Stimulated activated CD4-positive, alpha-beta T cell treated with anti-CD3 and anti-CD28 coated beads, Interleukin-1b, Interleukin-23, amount 100 ng/mL, for 1 hour (primary cell): ENCODE measurements at places on chromosomes 5 and 9.

GRCh38 chr9:136197084-136197875, 7.6 kb downstream of the LHX3 start:
- DNase-seq, result no peak

DNA sequence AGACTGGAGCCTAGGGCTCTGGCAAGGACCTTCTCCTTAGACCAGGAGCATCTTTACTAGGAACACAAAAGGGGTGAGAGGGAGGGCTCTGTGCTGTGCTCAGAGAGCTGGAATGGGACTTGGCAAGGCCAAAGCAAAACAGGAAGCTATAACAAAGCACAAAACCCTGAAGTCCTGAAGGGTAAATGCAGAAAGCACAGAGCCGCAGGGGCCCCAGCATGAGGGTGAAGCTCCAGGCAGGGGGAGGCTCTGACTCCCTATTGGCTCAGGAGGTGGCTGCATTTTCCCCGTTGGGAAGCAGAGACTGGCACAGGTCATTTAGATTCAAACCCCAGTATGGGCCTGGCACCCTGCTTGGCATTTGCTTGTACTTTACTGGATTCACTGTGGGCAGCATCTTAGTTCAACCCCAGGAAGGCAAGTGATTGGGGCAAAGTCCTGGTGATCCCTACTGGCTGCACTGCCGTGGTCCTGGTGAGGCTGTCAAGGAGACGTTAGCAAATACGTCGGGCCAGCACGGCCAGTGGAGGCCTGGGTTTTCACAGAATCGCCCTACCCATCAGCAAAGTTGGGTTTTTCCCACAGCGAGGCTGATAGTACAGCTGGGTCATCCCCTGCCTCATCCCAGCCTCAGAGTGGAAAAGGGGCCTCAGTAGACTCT, 46.3 kb downstream of the GGTA1 start:
- DNase-seq, result no peak

DNA sequence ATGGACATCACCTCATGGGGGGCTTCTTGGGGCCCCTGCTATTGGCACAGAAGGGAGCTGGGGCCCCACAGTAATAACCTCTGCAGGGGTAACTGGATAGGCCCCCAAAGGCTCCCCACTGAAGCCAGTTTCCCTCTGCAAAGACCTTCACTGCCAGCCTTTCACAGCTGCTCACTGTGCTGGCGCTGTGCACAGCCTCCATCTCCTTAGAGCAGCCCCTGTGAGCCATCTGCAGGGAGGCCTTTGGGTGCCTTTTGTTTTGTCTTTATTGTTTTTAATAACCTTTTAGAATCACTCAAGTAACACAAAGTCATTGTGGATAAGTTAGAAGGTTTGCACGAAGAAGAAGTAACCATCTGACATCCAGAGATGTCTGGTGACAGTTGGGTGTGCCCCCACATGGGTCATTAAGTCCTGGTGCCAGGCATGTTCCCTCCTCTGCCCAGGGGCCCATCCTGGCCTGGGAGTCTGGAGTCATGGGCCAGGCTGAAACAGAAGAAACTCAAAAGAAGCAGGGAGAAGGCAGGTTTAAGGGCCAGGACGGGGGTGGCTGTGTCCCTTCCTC, 42.7 kb downstream of the NCS1 start:
- no peak for DNase-seq

DNA sequence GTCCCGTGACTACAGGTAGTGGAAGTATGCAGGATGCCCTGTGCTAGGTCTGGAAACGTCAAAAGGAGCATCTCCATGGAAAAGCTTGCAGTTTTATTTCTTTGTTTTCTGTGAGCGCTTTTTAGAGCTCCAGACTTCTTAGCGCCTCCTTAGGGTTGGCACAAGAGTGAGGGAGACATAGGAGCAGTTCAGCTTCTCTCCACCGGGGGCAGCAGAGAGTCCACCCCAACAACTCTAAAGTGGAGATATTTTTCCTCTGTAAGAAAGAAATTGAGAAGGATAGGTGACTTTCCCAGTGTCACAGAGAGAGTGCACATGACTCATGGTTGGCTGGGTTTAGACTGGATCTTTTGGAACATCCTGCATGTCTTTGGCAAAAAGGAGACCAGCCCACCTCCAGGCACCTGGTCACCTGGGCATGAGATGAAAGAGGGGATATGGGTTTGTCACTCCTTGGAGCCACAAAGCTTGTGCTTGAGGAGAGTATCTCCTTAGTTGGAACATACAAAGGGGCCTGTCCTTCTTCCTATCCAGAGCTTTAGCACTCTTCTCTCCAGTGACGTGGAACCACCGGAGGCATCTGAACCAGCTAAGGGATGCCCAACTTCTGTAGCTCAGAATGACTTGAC, 637.7 kb downstream of the SEMA5A start:
- DNase-seq, result no peak

GRCh38 chr5:161274951-161275350, 271.6 kb downstream of the GABRB2 start:
- DNase-seq, result no peak

DNA sequence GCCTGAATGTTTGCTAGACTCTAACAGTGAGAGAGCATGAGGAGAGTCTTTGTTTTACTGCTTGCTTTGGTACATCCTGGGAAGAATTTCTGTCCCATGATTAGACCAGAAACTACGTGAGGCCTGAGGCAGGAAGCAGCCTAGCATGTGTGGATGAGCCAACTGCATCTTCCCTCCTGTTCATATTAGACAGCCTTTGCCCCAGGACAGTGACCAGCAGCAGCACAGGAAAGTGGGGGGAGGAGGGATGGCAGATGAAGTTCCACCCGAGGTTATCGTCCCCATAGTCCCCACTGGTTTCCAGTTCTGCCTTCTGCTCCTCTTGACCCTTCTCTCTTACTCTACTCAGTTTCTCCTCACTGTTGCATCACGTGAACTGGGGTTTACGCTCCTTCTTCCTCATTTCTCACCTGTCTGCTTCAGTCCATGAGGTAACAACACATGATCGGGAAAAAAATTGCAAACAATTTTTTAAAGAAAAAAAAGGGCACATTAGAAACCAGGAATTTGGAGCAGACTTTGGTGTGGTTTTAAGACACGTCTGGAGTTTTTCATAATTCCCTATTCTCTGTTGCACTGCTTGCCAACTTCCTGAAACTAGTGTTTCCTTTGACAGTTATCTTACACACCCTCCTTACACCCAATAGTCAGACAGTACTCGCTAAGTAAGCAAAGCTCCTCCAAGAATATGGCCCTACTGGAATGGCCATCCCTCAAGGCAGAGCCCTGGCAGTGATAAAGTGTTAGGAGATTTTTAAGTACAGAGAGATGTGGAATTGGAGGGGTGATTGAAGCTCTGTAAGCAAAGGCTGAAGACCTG, 84.1 kb downstream of the SNX18 start:
- no peak for DNase-seq

- no peak for DNase-seq
Measured at GRCh38 chr9:71218774-71219173, 97.4 kb upstream of the TRPM3 start.

- no peak for DNase-seq
Measured at GRCh38 chr5:124087752-124088151, 575.8 kb downstream of the CSNK1G3 start.

GRCh38 chr5:134521841-134522240, 3.6 kb upstream of the JADE2 start:
- no peak for DNase-seq

DNA sequence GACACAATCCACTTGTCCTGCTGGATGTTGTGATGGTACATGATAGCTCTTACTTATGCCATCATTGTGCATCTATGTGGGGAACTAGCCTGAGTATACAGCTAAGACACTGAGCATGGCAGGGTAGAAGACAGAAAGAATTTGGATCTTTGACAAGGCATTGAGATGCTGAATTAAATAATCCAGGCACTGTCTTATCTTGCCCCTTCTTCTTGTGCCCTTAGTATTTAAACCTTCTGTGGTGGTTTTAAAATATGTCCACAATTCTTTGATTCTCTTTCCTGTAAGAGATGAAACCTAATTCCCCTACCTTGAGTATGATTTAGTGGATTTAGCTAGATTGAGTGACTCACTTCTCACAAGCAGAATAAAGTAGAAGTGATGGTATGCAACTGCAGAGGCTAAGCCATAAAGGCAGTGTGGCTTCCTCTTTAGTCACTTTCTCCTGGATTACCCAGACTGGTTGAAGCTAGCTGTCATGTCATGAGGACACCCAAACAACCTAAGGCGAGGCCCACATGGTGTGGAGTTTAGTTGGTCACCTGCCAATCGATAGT, 174.0 kb upstream of the NREP start:
- DNase-seq, result no peak

DNA sequence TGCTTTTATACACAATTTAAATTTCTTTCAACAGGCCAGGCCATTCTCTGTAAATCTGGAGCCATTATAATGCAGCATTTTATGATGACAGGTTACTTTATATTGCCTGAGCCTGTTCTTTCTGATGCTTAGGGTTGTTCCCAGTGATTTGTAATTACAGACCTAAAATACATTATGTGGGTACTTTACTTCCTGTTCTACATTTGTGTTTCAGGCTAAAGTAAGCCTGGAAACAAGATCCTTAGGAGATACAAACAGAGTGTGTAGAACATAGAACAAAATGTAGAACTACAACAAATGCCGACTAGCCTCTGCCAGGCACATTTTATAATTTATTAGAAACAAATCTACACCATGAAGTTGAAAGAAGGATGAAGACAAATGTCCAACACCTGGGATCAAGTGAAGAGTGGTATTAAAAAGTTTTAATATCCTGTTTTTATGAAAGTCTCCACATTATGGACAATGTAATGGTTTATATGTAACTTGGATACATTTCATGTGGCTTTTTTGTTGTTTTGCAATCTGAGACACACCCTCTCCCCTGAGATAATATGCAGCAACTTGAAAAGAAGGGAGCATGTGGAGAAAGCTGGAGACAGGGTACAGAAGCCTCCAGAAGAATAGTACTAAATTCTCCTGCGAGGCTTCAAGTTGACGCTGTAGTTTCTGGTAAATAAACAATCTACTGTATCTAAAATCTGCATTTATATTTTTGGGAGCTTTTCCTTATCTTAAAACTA, 46.9 kb downstream of the VCAN start:
- no peak for DNase-seq

DNA sequence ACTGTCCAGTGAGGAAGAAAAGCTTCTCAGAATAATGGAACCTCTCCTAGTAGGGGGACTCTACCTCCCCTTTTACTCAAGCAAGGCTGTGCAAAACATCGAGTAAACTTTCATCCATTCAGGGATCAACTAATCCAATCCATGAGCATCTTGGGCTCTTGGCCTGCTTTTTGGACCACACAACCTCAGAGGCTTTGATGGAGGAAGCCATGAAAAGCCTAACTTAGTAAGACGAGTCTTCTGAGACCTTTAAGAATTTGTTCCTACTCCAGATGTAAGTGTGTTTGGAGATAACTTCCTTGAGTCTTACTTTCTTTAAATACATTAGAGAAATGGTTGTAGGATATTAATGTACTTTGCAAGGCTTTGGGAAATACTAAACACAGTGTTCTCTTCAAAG, 49.1 kb downstream of the MARCHF3 start:
- DNase-seq, result no peak

- no peak for DNase-seq
Measured at GRCh38 chr5:88938488-88938887, 55.5 kb upstream of the MEF2C start.

GRCh38 chr5:142771666-142772065, 1.5 kb downstream of the ARHGAP26 start:
- DNase-seq, result no peak

DNA sequence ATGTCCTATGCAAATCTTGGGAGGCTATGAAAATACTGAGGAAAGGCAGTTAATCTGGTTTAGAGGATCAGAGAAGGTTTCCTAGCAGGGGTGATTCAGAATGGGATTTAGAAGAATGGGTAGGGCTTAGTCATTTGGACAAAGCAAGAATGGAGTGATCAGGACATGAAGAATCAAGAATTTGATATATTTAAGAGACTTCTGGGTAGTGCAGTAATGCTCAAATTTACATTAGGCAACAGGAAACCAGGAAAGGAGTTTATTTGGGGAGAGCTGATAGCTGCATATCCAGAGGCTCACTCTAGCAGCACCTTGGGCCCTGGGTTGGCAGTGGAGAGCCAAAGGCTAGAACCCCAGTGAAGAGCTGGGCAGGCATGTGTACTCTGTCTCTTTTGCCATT, 78.9 kb upstream of the PAPPA start:
- DNase-seq, result no peak

DNA sequence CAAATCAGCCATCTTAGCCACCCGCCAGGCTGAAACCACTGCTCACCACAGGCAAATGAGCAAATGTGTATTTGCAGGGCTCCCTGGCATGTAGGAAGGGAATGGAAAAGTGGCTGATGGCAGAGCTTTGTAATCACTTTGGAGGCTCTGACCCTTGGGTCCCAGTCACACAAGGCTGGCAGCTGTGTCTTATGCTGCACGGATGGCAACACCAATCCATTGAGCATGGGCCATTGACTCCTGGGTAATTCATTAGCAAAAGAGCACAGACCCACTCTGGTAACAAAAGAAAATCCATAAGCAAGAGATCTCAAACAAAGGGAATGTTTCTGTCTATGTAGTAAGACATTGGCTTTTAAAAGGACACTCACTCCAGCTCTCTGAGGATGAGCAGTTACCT, 57.6 kb downstream of the SPOCK1 start:
- no peak for DNase-seq

DNA sequence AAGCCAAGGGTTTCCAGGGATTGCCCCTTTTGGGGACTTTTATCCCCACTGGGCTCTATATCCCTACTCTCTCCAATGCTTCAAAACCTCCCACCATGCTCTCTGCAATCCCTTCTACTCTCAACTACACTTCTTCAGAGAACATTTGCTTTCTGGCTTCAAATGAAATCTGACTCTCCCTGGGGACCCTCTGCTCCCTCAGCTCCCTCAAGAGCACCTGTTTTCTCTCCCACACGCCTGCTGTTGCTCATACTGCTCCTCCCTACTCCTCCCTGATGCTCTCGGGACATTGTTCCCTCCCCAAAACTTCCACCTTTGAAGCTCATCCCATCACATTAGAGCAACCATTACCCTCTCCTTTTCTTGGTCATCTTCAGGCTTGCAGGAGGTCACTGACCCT, 344.9 kb downstream of the CDK5RAP2 start:
- no peak for DNase-seq

GRCh38 chr5:176653401-176654385, 6.4 kb downstream of the TSPAN17 start:
- peak; percentile 10 for DNase-seq

- no peak for DNase-seq
Measured at GRCh38 chr5:32465076-32465475, 20.5 kb upstream of the ZFR start.

DNA sequence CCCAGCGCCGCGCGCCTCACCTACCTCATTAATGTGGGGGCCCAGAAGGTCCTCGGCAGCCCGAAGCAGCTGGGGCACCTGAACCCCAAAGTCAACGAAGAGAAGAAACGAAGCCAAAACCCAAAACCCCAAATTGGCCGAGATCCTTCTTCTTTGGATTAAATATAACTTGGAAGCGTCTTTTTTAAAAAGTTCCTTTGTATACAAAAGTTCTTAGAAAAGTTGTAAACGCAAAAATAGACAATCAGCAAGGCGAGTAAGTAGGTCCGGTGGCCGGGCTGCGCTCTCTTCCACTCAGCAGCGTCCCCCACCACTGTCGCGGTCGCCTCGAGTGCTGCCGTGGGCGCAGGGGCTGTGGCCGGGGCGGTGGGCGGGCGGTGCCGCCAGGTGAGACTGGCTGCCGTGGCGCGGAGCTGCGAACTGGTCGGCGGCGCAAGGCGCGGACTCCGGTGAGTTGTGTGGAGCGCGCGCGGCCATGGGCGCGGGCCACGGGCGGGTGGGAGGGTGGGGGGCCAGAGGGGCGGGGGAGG, 360 bp downstream of the KLF4 start:
- DNase-seq, result no peak
